Hematopoietic multipotent progenitor cell (in vitro differentiated cells): ENCODE measurements at places on chromosomes 16 and 17.

GRCh38 chr16:30353438-30354129 lies 1.5 kb downstream of the CD2BP2 start:
- no peak for DNase-seq

GRCh38 chr17:13024016-13024415 lies 6.2 kb upstream of the ELAC2 start:
- DNase-seq: no peak

GRCh38 chr17:29078183-29079045 lies 35.5 kb downstream of the PIPOX start:
- DNase-seq: no peak

GRCh38 chr16:76226011-76226410 lies 51.2 kb upstream of the CNTNAP4 start:
- DNase-seq: no peak

GRCh38 chr16:2715519-2715918 lies 4.5 kb downstream of the PRSS27 start:
- peak; percentile 83 for DNase-seq

DNA sequence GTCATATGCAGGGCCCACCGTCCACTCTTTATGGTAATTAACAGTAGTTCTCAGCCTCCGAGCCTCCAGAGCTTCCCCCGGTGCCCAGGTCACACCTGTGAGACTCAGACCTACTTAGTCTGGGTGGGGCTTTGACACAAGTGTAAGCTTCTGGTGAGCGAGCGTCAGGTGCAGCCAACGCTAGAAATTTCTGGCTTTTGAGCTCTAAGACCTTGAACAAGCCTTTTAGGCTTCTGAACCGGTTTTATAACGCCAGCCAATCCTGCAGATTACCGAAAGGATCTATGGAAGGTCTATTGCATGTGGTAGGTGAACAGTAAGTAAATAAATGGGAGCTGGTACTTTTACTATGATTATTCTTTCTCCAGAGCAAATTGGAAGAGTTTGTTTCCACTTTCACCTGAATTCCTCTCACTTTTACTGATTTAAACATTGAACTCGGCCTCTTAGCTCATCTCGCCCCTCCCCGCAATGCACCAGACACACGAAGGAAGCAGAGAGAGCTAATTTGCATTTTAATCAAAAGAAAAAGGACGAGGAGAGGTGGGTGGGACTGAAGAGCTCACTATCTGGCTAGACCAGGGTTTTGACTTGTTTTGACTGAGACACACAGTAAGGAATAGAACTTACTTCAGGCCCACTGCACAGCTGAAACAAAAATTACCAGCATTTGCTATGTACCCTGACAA lies 47.1 kb downstream of the ABAT start:
- no peak for DNase-seq

DNA sequence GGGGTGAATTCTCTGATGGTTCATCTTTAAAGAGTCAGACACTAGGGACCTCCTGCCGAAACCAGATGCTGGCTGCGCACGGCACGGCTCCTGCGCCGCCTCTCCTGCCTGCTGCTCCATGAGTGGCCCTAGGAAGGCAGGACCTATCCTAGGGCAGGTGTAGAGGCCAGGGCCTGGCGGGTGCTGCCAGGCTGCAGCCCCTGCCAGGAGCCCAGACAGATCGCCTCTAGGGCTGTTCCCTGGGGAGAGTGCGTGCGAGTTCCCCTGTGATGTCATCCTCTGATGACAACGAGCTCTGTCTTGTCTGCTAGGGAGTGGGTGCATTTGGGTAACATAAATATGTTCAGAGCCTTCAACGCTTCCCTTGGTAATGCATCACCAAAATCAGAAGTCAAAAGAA lies 23.9 kb downstream of the SLC38A10 start:
- DNase-seq: no peak

DNA sequence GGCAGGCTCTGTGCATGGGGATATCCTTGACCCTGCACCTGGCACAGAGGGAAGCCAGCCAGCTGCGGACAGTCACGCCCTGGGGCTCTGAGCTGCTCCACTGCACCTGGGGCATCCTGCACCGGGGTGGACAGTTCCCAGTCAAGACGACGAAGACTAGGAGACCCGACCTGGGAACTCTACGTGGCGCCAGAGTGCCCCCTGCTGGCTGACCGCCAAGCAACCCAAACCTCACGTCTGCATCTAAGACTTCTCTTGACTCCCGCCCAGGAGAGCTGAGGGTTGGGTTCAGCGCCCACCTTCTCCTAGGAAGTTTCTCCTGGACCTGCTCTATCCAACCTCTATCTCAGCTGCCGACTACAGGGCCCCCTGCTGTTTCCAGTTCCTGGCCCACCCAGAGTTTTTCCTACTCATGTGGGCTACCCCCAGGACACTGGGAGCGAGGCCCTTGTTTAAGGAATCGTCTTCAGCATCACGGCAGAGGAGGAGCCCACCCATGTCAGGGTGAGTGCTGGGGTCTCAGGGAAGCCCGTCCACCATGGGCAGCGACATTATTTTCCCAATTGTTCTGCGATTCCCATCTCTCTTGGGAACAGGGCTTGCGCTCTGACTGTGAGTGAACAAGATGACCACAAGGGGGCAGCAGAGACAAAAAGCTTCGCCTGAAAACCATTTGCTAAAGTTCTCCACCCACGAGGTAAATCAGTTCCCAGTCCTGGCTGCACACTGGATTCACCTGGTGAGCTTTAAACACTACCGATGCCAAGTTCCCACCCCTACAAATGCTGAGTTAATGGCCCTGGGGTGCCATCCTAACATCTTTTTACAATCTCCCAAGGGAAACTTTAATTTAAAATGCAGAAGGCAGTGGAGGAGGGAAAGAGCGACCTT lies 29.3 kb downstream of the TLE7 start:
- peak; percentile 52 for DNase-seq

- no peak for DNase-seq
Observed at GRCh38 chr16:82016263-82016662, 5.0 kb upstream of the SDR42E1 start.

DNA sequence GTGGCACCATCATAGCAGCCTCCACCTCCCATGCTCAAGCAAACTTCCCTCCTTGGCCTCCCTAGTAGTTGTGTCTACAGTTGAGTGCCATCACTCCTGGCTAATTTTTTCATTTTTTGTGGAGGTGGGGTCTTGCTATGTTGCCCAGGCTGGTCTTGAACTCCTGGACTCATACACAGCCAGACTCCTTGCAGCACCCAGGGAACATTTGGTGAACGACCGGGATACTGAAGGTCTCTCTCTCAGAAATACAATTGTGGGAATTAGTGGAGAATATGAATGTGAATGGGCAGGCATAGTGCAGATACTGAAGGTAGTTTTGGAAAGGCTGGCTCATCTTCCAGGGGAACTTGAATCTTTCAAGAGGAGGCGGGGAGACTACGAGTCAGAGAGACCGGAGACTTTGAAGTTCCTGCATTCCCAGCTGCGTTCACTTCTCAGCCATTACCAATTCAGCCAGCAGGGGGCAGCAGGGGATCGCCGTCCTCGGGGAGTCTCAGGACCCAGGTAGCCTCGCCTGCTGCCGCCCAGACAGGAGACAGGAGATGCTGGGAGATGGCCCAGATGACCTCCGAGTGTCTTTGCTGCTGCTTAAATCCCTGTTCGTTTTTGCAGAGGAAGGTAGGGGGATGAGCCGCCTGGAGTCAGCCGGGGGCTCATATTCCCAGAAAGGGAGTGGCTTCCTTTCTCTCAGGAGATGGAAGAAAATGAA lies 68.6 kb downstream of the HAPSTR1 start:
- peak; percentile 60 for DNase-seq

GRCh38 chr17:47287068-47287467 lies 33.4 kb downstream of the ITGB3 start:
- DNase-seq: no peak

- no peak for DNase-seq
Observed at GRCh38 chr17:74761419-74761818, 13.0 kb downstream of the NHERF1 start.

- DNase-seq: no peak
Observed at GRCh38 chr16:88508868-88509748, 56.0 kb downstream of the ZFPM1 start.

- no peak for DNase-seq
Observed at GRCh38 chr17:59028328-59028727, 78.4 kb downstream of the TRIM37 start.

DNA sequence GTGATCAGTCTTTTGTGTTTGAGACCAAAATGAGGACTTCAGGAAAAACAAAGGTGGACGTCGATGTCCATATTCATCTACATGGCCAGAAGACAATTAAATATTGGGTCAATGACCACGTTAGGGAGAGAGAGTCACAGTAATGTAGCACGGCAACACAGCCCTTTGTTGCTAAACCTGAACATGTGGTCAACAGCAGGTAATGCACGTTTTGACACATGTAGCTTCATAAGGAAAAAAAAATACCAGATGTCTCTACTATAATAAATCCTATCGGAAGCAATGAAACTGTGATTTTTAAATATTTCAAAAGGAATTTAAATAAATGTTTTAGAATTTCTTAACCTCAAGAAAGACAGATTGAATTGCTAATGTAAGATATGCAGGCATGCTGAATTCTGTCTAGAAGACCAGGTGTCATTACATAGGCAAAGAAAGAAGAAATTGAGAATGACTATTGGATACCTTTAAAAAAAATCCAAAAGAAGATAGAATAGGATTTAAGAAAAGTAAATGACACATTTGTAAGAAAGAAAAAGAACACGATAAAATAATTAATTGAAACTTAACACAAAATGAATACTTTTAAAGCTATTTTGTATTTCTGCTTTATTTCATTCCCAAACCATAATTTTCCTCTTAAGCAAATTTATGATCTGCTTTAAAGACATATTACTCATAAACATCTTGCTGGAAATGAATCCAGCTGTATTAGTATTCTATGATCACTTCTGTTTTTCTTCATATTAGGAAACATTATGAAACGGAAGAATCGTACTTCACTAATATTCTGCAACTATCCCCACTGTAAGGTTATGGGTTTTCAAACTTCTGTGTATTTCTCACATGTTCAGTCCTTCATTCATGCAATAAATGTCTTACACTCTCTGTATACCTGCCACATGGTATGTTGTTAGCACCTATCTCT lies 30.1 kb downstream of the ABCA8 start:
- no peak for DNase-seq

DNA sequence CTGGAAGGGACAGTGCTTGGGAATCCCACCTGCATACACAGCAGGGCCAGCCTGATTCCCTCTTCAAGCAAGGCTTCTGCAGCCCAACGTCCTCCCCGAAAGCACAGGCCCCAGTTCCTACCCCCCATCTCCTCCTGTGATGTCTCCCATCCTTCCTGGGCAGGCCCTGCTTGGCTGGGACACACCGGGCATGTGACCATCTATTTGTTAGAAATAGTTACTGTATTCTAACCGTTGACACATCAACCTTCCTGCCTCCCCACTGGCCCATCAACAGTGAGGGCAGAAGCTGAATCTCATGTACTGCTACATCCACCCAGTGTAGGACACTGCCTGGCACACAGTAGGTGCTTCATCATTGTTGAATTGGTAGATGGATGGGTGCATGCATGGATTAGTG lies 10.7 kb downstream of the PRR29 start:
- DNase-seq: no peak

- no peak for DNase-seq
Observed at GRCh38 chr17:58411408-58411894, 5.9 kb downstream of the RNF43 start.

DNA sequence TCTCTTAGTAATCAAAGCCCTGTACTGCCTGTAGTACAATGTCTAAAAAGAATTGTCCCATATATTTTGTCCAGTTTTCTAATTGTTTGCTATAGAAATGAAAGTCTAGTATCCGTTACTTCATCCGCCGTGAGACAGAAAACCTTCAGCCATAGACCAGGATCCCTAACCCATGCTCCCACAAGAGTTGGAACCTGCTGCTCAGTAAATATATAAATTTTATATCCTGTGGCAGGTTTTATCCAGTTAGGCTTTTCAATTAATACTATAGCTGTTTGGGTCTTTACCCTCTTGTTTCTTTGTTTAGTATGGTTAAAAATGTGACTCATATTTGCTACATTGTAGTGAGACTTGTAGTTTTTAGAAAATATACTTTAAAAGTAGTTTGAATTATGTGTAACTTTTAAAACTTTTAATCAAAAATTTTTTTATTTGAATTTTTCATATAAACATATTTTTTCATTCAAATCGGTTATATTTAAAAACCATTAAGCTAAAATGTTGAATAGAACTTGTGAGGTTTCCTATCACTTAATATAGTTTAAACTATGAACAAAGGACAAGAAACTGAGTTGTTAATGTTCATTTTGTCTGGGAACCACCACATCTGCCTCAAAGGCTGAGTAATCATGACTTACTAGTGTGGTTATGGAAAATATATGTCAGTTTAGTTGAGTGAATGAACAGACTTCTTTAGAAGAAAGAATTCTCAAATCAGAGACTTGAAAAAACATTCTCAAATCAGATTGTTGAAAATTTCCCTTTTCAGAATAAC lies 54.8 kb downstream of the VMP1 start:
- peak; percentile 53 for DNase-seq

GRCh38 chr17:27384261-27384701 lies 72.0 kb upstream of the KSR1 start:
- peak; percentile 18 for DNase-seq

DNA sequence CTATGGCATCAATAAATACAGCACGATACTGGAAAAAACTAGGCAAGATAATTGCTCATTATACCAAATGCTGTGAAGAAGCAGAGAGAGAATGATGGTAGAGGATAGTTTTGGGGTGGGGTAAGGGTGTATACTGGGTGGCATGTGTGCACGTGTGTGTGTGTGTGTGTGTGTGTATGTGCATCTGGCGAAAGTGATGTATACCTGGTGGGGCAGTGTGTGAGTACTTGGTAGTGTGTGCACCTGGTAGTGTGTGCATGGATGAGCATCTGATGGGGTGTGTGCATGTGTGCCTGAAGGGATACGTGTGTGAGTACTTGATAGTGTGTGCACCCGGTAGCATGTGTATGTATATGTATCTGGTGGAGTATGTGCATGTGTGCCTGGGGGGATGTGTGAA lies 347.3 kb downstream of the CPPED1 start:
- DNase-seq: no peak

DNA sequence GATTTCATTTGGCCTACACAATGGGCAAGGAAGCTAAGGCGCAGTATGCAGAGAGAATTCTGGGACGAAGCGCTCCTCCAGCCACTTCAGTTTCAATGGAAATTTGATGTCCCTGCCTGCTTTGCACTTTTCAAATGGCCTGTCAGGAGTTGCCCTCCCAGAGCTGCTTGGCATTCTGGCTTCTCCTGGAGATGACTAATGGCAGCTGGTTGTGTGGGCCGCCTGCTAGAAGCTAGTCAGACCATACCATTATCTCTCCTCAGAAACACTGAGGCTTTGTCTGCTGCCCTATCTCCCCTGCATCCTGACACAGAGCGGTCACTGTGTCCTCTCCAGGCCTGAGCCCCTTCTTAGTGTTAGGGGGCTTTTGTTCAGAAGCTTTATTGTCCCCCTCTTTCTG lies 180.1 kb downstream of the SPECC1 start:
- DNase-seq: no peak

- DNase-seq: no peak
Observed at GRCh38 chr16:57825298-57826044, 23.2 kb upstream of the KIFC3 start.
